ENCODE measurements at places on chromosomes 5 and 9.

- no peaks in the 10 kb centered on the region for H3K4me1 ChIP-seq
- no peaks in the 10 kb centered on the region for H3K27me3 ChIP-seq
- H3K36me3 ChIP-seq, result no peaks in the 10 kb centered on the region
- no peak overlapping the region for H3K27ac ChIP-seq
- DNase-seq, result no peak
Observed at GRCh38 chr5:148748702-148749392, 77.6 kb upstream of the ADRB2 start.

GRCh38 chr5:109413458-109413857, 3.7 kb upstream of the PJA2 start:
- H3K4me1 ChIP-seq, result peaks cover 14% of the 10 kb centered on the region
- H3K4me3 ChIP-seq, result no peak overlapping the region
- DNase-seq, result no peak
- H3K36me3 ChIP-seq, result peaks cover under 1% of the 10 kb centered on the region
- no peaks in the 10 kb centered on the region for H3K27me3 ChIP-seq
- H3K27ac ChIP-seq, result no peak overlapping the region

DNA sequence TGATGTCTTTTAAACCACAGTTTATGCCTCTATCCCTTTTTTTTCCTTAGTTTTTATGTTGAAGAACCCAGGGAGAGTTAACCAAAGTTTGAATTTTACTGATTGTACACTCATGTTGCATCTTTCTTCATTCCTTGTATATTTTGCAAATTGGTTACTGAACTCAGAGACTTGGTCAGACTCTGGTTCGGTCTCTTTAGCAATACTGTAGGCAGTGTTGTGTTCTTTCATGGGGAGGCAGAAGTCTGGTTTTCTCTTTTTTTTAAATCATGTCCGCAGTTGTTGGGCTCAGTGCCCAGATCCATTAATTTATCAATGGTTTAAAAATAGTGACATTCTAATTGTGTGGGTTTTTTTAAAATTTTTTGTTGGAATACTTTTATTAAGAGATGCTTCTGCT, 23.4 kb downstream of the UBE2R2 start:
- no peak overlapping the region for H3K27ac ChIP-seq
- no peaks in the 10 kb centered on the region for H3K27me3 ChIP-seq
- peaks cover 10% of the 10 kb centered on the region for H3K36me3 ChIP-seq
- no peak overlapping the region for H3K4me3 ChIP-seq
- DNase-seq, result no peak
- peaks cover 13% of the 10 kb centered on the region for H3K4me1 ChIP-seq

GRCh38 chr5:158246661-158247060, 387.7 kb upstream of the CLINT1 start:
- H3K4me3 ChIP-seq, result no peak overlapping the region
- no peaks in the 10 kb centered on the region for H3K4me1 ChIP-seq
- no peak overlapping the region for H3K27ac ChIP-seq
- H3K27me3 ChIP-seq, result peaks cover 23% of the 10 kb centered on the region
- DNase-seq, result no peak
